Anterior cingulate cortex (tissue), 58 donors: ENCODE measurements at places on chromosomes 6 and 20.

GRCh38 chr20:20832715-20833114 lies 120.3 kb upstream of the RALGAPA2 start:
- no peak for DNase-seq

DNA sequence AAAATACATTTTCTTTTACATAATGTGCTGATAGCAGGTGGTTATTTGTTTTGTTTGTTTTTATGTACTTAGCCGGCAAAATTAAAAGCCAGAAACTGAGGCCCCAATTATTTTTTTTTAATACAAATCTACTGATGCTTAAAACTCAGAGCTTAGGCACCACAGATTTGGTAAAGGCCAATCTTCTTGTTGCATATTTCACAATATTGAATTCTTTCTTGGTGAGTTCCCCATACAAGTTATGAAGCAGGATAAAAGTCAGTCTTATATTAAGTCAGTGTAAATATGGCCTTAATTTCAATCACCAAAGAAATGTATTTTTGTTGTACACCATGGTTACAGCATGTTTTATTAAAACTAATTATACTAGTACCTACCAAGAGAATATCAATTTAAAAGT lies 16.3 kb upstream of the ZDHHC14 start:
- DNase-seq = no peak

GRCh38 chr6:12538881-12539357 lies 177.6 kb upstream of the PHACTR1 start:
- DNase-seq = no peak

DNA sequence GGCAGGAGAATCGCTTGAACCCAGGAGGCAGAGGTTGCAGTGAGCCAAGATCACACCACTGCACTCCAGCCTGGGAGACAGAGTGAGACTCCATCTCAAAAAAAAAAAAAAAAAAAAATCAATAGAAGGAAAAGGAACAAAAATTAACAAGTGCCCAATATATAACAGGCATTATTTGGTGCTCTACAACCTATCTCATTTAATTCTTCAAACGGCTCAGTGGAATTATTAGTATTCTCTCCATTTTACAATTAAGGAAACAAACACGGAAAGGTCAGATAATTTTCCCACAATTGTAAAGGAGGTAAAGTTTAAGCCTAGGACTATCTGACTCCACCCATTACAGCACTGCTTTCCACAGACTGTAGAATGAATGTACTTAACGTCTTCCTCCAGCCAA lies 19.8 kb downstream of the CCNC start:
- DNase-seq = no peak

- DNase-seq = no peak
Measured at GRCh38 chr6:11097476-11097875, 3.8 kb downstream of the SMIM13 start.

- DNase-seq = no peak
Measured at GRCh38 chr20:50885068-50885467, 46.2 kb downstream of the ADNP start.

DNA sequence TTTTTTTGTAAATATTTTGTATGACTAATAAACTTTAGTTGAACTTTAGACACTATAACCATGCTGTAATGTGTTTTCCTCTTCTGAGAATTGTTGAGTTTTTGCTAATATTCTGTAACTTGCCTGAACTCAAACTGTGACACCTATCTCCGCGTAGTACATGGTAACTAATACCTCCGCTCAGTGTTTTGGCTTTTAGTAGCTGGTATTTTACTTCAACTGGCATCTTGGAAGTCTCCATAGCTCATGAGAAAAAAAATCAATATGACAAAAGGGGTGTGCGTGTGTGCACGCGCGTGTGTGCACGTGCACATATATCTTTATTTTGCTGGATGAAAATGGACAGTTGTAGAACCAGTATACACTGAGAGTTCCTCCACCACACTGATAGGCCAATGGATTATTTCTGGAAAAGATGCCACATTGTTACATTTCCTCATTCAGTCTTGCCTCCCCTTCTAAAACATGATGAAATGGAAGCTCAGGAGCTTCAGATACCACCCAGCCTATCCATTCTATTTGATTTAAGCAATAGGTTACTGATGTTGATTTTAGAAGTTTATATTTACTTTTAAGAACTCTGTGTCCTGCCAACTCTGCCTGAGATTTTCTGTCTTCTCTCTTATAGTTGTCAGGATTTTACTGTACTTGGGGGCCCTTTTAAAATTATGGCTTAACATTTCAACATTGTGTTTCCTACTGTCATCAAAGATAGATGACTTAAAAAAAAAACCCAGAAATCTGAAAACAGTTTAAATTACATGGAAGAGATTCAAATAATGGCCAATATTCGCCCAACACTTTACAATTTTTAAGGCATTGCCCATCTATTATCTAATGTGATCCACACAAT lies 16.3 kb upstream of the ADGRG6 start:
- DNase-seq = no peak

DNA sequence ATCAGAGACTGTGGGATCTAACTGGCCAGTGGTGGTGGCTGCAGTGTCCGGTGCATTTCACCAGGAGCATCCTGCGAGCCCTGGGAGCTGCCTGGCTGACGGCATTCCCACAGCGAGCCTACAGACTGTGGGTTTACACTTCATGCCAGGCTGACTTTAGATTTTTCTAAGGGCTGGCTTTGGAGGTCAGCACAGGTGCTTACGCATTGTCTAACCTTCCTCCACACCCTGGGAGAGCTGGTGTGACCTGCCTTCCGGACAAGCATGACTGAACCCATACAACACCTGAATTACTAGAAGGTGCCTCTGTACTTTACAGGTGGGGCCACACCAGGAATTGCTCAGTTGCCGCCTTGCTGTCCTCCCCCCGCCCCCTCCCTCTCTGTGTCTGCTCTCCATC lies 96.2 kb downstream of the RREB1 start:
- DNase-seq = no peak

- DNase-seq = no peak
Measured at GRCh38 chr6:93746892-93747291, 327.5 kb upstream of the EPHA7 start.

- no peak for DNase-seq
Measured at GRCh38 chr6:99458319-99458718, 33.2 kb upstream of the PNISR start.

DNA sequence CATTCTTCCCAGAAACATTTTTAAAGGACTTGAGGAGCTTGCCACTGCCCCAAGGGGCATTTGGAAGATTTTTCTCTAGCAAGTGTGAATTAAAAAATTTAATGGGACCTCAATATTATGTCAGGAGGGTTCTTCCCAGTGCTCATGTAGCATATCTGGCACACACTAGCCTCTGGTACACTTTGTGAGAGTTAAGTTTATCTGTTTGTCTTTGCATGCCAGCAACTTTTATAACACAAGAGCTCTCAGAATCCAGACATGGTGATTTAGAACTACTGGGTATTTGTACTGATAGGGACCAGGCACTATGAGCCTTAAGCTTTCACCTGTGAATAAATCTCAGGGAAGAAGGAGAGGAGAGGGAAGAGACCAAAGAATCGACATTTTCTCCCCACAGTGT lies 12.9 kb downstream of the SPINT3 start:
- DNase-seq = no peak

GRCh38 chr6:73393278-73393677 lies 1.4 kb upstream of the DDX43 start:
- DNase-seq = no peak

GRCh38 chr6:161218222-161218621 lies 55.6 kb downstream of the AGPAT4 start:
- DNase-seq = no peak

GRCh38 chr20:58374027-58374850 lies 14.8 kb upstream of the VAPB start:
- no peak for DNase-seq

- no peak for DNase-seq
Measured at GRCh38 chr20:19000078-19000477, 186.5 kb downstream of the SCP2D1 start.

GRCh38 chr20:10984913-10985312 lies 311.1 kb upstream of the JAG1 start:
- DNase-seq = no peak

GRCh38 chr6:157831424-157832249 lies 8.6 kb downstream of the SNX9 start:
- no peak for DNase-seq

GRCh38 chr6:16236009-16236501 lies 2.3 kb upstream of the GMPR start:
- no peak for DNase-seq

- DNase-seq = no peak
Measured at GRCh38 chr20:61923371-61924166, 142.1 kb downstream of the TAF4 start.

DNA sequence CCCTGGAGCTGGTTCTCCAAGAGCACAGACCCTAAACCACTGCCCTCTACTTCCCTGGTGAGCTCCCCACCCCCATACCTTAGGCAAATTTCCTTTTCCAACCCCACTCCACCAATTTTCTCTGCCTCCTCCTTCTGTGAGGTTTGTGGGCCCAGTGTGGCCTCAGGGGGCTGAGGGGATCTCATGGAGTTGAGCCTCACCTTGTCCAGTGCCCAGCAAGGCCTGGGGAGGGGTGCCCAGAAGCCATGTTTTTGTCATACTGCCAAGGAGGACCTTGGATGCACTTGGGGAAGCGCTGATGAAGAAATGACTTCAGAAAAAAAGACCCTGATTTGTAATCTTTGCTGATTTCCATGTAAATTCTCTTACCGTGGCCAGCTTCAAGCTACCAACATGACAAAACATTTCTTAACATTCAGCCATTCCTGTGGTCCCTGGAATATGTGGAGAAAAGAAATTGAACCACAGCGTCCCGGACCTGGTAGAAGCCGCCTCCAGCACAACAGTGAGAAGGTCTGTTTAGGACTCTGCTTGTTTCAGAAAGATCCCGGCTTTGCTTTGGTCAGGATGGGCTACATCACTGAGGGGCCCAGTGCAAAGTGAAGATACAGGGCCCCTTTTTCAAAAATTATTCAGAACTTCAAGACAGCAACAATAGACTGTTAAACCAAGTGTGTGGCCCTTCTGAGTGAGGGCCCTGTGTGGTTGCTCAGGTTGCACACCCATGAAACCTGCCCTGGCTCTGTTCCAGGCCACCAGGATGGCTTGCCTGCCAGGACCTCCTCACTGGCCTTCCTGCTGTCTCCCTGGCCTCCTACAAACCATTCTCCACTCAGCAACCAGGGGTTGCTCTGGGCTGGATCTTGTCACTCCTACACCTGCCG lies 52.5 kb downstream of the CHMP4B start:
- DNase-seq = no peak

DNA sequence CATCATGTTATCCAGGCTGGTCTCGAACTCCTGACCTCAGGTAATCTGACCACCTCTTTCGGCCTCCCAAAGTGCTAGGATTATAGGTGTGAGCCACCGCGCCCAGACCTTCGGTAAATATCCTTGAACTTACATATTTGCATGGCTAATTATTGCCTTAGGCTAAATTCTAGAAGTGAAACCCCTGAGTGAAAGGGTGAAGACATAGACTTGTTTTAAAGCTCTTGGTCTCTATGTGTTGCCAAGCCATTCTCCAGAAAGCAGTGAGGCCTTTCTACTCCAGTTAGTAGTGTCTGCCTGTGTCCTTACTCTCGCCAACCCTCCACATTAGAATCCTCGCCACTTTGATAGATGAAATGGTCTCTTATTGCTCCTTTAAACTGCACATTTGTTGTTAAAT lies 2.6 kb upstream of the NOTCH4 start:
- no peak for DNase-seq

GRCh38 chr20:57615445-57615811 lies 4.8 kb downstream of the ZBP1 start:
- DNase-seq = no peak

DNA sequence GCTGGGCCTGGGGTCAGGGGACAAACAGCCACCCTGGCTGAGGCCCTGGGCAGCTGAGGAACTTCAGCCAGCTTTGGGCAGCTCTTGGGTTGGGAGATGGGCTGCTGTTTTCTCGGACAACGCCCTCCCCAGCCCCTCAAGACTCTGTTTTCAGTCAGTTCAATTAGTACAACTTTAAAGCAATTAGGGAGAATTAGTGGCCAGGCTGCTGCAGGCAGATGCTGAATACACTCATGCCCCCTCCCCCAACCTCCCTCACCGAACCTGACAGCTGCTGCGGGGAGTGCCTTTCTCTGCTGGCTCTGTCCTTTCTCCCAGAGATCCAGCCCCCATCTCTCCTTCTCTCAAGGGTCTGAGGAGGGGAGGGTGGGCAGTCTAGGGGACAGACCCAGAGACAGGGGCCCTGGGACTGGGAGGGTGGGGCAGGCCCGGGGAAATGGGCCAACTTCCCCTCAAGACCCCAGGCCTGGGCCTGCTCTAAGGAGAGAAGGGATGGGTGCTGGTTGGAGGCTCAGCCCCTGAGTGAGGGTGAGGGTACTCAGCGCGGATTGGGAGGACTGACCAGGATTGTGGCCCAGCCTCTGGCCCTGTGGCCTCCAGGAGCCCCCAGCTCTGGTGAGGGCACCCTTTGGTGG lies 17.8 kb upstream of the MYT1 start:
- DNase-seq = no peak

DNA sequence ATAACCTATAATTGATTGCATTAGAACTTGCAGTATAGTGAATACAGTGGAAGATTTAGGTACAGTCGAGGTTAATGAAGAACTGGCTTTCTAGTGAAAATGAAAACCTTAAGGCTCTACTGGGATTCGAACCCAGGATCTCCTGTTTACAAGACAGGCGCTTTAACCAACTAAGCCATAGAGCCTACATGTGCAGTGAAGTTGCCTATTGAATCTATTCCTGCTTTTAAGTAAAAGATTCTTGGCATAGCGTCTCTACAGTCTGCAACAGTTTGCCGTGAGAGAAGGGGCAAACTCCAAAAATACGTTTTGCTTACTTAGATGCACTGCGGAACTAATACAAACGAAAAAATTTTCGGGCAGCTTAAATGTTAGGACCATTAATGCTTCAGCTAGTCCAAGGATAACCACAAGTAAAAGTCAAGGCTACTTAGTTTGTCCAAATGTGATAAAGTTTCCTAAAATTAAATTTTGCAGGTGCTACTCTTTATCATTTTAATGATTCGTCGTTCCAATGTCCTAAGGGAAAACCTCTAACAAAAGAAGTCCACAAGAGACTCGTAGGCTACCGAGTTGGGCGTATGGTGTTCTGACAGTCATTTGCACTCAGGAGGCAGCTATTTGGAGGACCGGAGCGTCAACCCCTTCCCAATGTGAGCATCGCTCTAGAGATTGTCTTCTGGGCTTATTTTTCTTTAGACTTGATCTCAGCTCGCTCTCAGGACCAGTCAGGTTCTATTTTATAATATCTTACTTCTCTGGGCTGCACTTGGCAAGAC lies 31.3 kb upstream of the ZSCAN23 start:
- no peak for DNase-seq
